Dermis microvascular lymphatic vessel endothelial cell (primary cell): ENCODE measurements at places on chromosomes 7 and 10.
A peak's percentile ranks its signal among the peaks of the same experiment; 100 is the strongest.

DNA sequence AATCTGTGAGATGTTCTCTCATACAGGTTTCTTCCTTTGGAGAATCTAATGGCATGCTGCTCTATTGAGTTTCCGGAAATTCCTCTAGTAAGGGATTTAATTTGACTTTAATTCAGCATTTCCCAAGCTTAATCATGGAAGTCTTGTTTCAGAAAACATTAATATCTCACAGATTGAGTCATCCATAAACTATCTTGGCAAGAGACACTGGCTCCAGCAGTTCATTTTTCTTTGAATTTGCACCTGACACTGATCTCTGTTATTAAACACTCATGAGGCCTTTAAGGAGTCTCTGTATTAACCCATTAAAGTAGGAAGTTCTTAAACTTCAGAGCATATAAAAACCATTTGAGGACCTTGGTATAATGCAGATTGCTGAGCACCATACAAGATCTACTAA is 3.6 kb upstream of the ITGB8 start:
- peak; percentile 20 for DNase-seq

DNA sequence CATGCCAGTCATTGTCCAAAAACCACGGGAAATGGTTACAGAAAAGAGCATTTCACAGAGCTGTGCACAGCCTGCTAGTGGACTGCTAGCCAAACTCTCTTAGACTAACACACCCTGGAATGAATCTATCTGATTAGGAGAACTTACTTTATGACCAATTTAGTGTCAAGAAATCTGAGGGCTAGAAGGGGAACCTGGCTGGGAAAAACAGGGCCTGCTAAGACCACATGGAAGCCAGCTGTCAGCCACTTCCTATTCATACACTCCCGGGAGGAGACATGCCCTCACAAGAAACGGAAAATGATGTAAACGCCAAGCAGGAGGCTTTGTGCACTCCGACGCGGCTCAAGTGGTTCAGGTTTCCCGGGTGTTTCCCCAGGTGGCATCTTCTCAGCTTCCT is 54.8 kb downstream of the MPP7 start:
- no peak for DNase-seq

- no peak for DNase-seq
Observed at GRCh38 chr10:128721963-128722445, 595.8 kb upstream of the MKI67 start.

DNA sequence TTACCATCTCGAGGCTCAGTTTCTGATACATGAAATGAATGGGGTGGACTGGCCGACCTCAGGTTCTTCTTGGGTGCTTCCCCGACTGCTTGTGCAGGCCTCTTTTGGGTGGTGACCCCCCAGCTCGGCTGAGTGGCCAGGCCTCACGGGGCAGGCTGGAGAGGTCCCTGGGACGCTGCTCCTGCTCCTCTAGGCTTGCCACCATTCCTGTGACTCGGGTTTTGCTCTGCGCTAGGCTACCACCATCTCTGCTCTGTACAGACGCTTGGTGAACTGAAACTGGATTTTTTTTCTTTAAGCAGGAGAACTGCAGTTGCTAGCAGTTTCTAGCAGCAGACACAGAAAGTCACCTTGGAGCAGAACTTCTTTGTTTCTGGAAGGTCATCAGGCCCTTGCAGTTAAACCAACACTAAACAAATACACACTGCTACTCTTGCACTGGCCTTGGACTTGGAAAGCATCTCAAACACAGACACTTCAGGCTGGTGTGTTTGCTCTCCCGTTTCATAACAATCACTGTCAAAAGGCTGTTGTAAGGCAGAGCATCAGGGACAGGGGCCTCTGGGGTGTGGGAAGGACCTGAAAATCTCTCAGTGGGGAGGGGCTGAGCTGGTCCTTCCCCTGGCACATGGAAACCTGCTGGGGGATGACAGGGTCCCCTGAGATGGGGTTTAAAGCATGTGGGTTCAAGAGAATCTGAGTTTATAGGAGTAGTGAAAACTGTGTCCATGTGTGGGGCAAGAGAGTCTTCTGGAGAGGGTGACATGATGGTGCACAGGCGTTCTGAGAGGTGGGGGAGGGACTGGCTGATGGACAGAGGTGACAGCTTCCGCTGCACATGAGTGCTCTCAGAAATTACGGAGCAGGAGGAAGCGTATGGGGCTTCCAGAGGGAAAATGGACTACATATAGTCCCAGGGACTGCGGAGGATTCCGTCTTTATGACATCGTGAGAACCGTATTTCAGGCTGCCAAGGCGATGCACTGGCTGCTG is 35.0 kb upstream of the GIMAP8 start:
- DNase-seq: no peak

DNA sequence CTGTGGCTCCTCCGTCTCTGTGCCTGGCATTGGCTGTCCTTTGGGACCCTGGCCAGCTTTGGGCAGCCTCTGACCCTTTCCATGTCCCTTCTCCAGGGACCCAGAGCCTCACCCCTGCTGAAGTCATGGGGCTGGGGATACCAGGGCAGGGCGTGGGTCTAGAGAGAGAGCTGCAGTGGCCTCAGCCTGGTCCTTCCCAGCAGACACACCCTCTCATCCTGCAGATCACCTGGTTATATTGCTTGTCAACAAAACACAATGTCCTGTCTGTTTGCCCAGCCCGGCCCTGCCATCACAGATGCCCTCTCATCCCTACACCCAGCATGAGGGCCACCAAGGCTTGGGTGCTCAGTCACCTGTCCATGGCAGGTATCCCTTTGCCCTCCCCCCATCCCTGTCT is 1.8 kb downstream of the MUC17 start:
- DNase-seq: no peak

DNA sequence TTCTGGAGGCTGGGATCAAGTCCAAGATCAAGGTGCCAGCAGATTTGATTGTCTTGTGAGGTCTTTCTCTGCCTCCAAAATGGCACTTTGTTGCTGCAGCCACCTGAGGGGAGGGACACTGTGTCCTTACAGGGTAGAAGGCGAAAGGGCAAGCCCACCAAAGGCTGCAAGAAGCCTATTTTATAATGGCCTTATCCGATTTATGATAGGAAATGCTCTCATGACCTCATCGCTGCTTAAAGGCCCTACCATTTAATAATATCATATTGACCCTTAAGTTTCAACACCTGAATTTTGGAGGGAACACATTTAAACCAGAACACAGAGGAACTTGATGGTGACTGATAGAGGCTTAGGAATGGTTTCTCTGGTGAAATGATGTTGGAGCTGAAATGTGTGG is 296.5 kb downstream of the TWIST1 start:
- DNase-seq: no peak

DNA sequence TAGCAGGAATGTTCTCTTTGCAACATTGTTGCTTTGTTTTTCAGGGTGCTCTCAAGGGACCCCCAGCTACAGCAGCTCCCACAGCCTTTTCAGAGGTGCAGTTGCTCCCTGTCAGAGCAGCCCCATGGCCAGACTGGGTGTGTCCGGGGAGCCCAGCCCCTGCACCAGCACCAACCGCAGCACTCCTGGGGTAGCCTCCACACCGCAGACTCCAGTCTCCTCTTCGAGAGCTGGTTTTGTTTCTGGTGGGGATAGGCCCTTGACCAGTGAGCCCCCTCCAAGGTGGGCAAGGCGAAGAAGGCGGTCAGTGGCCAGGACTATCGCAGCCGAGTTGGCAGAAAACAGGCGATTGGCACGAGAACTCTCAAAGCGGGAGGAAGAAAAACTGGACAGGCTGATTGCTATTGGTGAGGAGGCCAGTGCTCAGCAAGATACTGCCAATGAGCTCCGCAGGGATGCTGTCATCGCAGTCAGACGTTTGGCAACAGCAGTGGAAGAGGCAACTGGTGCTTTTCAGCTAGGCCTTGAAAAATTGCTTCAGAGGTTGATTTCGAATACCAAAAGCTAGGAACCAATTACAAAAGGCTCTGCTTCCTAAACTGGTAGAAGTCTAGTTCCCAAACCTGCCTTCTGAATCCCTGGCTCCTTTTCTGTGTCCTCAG is 5.4 kb downstream of the HSPA14 start:
- no peak for DNase-seq

- no peak for DNase-seq
Observed at GRCh38 chr7:113256883-113257531, 138.7 kb upstream of the SMIM30 start.

- DNase-seq: no peak
Observed at GRCh38 chr7:138645284-138645683, 55.9 kb downstream of the SVOPL start.

GRCh38 chr10:127447197-127447596 is 101.9 kb upstream of the NPS start:
- no peak for DNase-seq

DNA sequence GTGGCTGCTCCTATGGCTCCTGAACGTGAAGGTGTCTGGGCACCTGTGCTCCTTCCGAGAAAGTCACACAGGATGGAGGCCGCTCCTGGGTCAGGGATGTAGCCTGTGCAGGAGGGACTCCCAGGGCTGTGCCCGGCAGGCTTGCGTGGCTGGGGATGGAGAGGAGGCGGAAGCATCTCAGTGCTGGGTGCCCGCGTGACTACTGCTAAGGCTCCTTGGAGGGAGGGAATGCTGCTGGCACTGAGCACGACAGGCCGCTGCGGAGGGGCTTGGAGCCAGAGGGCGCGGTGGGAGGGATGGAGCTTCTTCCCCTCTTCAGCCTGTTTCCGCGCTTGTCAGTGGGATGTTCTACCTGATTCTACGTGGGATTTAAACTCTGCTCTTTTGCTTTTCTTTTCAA is 35.0 kb downstream of the ADCY1 start:
- DNase-seq: no peak

GRCh38 chr10:48776528-48776927 is 91.9 kb downstream of the WDFY4 start:
- DNase-seq: no peak

DNA sequence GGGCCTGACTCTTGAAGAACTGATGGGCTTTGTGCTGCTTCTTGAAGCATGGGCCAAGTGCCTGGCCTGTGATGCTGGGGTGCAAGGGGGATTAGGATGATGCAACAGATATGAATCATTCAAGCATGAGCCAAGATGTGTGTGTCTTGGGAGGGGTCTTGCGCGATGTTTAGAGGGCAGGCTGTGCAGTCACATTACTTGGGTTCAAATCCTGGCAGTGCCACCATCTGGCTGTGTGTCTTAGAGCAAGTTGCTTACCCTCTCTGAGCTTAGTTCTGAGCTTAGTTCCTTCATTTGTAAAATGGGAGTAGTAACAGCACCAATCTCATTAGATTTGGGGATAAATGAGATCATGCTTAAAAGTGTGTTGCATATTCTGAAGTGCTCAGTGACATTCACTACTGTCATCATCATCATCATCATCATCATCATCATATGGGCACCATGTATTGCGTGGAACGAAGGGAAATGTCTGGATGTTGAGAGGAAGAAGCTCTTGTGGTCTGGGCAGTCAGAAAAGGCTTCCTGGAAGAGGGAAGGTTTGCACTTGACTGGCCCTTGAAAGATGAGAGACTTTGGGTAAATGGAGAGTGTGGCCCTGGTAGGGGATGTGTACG is 9.3 kb downstream of the UNC5B start:
- no peak for DNase-seq

DNA sequence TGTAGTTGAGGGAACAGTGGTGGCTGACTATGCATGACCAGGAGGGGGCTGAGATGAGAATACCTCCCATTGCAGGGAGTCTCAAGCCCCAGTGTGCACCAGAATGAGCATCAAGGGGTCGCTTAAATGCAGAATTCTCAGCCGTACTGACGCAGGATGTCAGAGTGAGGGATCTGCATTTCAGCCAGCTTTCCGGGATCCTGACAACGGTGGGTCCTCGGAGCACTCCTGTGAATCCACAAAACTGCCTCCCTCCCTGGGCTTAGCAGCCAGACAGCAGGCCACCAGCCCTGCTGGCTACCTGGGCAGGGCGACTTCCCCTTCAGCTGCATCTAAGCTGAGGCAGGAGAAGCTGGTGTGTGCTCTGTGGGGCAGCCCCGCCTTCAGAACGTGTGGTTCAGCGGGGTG is 21.8 kb upstream of the LOXL4 start:
- no peak for DNase-seq
